ENCODE measurements at places on chromosomes 6 and 20. TPM values are rescaled to one million over a fixed set of nuclear protein-coding genes. Genes with fewer than 3 reads are reported as not detected.

DNA sequence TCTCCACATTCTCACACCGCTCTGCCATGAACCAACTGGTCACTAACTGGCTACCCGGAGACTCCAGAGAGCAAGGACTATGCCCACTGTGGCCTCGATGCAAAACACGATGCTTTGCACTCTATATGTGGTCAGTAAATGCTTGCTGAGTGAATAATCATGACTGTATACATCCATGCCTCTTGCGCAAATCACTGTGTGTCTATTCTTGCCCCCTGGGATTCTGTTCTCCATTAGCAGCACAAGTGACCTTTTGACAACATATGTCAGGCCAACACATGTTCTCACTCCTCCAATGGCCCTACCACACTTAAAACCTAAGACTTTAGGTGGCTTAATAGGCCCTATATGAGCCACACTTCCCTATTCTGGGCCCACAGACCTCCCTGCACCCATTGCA lies 16.9 kb downstream of the KIF16B start:
- no peak for DNase-seq

DNA sequence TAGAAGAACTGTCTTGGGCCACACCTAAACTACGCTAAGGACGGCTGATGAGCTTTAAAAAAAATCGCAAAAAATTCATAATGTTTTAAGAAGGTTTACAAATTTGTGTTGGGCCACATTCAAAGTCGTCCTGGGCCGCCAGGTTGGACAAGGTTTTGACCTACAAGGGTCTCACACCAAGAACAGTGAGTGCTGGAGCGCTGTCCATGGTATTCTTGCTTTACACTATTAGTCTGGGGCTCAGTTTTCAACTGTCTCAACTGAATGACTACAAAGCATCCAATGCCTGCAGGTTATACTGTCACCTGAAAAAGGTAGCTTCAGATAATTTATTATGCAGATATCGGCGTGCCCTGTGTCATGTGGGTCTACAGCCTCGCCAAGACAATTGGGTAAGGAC lies 3.7 kb upstream of the FAXC start:
- DNase-seq, result no peak

GRCh38 chr6:54877713-54878317 lies 31.2 kb downstream of the FAM83B start:
- no peak for DNase-seq

- DNase-seq, result no peak
These were observed 16.6 kb downstream of the DSE start for GRCh38 chr6:116387374-116387773.

GRCh38 chr20:7274870-7275269 lies 507.4 kb downstream of the BMP2 start:
- DNase-seq, result no peak

GRCh38 chr6:93323630-93324029 lies 95.7 kb downstream of the EPHA7 start:
- no peak for DNase-seq

DNA sequence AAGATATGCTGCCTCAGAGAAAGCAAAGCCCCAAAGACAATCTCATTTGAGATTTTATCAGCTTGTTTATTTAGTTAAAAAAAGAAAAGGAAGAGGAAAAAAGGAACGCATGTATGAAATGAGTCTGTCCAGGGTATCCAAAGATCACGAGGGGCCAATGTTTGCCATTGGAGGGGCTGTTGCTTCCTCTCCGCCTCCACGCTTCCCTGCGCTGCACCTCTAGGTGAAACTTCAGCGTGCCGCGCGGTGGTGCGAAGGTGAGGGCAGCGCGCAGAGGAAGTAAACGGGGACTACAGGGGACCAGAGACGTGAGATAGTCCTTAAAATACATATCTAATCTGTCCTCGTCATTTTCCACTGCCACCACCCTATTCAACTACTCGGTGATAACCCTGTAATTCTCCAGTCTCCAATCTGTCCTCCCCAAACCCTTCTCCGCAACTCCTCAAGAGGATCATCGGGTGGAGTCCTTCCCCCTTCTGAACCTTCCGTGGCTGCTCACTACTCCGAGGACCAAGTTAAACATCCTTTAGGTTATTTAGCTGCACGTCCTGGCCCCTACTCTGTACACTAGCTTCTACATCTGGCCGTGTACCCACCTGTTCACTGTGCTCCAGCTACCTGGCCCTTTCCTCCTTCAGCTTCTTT lies 1.1 kb upstream of the DCBLD1 start:
- peak; percentile 45 for DNase-seq

- DNase-seq, result no peak
These were observed 109.2 kb upstream of the ADGRF1 start for GRCh38 chr6:47151232-47151898.

DNA sequence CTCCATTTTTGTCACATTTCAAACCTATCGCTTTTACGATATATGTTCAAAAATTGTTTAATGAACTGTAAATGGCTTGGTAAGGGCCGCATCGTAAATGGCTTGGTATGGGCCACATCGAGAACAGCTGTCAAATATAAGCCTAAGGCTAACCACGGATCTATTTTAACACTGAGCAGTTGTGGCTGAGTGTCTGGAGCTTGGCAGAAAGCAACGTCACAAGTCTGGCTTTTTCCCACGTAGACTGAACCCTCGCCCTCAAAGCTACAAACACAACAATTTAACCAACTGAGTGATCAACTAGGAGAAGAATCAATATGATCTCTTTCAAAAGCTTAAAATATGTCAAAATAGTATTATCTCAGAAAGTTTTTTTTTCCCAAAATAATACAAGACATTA lies 71.4 kb upstream of the PRSS16 start:
- no peak for DNase-seq

TPBG gene
- total RNA-seq, result 0.11 TPM
